BJ (cell line): ENCODE measurements at places on chromosomes 4 and X.

DNA sequence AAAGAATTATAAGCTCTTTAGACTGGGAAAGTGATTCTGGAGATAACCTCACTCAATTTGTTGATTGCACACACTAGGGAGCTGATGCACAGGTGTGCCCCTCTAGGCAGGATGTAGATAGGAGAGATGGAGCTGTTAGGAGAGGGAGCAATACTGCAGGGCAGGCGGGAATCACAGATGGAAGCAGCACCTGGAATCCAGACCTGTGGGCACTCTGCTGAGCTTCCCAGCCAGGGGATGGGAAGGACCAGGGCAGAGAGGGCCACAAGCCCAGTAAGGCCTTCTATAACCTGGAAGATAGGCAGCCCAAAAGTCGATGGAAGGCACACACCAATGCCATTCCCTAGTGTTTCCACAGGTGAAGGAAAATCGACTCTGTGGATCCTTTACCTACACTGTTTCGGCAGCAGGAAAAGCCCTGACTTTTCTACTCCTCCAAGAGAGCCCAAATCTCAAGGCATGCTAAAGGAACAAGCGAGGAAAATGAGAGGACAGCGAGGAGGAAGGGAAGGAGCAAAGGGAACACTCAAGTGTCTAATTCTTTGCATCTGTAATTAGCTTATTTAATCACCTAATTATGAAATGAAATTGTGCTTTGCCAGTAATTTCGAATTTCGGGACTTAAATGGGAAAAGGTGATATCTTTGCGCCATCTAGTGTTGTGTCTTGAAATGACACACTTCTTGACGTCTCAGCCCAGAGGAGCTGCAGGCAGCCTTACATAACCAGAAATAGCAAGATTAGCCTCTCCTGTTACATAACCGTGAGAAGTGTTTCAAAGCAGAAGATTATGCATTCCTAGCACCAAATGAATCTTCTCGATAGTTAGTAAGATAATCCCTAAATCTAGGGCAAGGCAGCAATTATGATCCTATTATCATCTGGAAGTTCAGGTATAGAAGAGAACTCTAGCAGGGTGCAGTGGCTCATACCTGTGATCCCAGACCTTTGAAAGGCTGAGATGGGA is 31.0 kb upstream of the TLR3 start:
- DNase-seq, result peak; percentile 48

DNA sequence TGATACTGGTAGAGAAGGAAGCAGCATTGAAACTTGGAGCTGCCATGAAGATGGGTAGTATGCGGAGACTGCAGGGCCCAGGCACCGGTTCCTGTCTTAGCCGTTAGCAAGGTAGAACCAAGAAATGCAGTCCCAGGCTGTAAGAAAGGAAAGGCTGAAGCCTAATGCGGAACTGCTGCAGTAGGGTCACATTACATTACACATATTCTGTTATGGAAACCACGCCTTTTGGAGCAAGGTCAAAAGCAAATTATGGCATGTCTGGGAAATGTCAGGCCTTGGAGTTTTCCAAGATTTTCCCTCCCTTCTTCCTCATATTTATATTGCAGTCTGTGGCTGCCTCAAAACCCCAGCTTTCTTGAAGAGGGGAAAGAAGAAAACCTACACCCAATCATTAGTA is 204.8 kb upstream of the RASGEF1B start:
- no peak for DNase-seq

DNA sequence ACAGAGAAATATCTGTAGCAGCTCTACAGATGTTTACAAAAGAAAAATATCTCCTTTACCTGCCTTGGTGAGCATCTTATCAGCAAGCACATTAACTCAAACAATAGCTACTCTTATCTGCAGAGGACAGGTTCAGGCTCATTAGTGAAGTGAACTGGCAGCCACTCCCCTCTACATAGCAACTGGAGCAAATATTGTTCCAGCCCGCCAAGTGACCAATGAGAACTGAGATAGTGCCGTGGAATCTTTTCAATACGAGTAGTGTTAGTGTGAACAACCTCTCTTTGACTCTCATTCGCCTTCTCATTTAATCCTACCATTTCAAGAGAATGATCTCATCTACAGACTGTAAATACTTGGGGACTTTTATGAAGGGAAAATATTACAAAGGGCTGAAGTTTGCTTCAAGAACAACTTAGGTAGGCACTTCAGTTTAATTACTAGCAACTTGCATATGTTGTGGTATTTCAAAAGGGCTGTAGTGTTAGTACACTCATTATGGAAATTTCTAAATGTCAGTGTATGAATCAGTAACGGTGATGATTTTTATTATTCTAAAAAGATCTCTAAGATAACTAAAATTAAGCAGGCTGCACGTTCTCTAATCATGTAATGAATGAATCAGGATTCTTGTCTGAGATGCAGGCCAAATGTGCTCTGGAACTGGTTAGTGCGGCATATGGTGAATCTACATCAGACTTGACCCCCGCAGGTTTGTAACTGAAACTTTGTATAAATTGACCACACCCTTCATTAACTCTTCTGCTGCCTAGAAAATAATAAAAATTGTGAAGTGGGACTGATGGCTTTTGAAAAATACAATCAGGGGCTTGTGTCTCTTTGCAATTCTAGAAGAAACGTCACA is 72.4 kb downstream of the PALLD start:
- DNase-seq, result no peak

- peak; percentile 41 for DNase-seq
Observed at GRCh38 chr4:53780736-53781400, 189.6 kb upstream of the LNX1 start.
